ENCODE measurements at places on chromosomes 2 and 18.

DNA sequence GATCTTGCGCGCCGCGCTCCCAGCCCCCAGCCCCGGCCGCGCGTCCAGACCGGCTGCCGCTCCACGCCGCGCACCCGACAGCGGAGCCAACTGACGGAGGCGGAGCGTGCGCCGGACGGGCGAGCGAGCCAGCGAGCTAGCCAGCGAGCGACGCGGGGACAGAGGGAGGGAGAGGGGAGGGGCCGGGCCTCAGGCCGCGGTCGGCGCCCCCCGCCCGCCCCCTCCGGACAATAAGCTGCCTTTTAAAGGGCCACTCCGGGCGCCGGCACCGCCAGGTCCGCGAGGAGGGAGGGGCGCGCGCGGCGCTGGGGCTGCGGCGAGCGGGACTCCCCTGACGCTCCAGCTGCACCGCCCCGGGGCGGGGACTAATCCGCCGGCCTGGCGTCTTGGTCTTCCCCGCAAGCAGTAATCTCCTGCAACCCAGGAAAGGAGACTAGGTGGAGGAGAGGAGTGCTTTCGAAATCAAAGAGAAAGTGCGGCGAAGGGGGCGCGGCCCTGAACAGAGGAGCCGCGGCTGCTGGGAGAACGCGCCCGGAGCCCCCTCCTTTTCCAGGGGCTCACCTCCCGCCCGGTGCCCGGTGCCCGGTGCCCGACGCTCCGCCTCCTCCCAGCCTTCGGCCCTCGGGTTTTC is at the start of gene BIN1:
TSS of gene BIN1 (minus strand) at position 164 of the 631 bp plus-strand sequence. CDS start 211 bp downstream, outside the sequence.
- peak; percentile 91 for DNase-seq

GRCh38 chr2:173132531-173132930 is 56.9 kb downstream of the MAP3K20 start:
- no peak for DNase-seq

GRCh38 chr2:59583173-59583765 is 970.2 kb downstream of the BCL11A start:
- DNase-seq, result no peak

DNA sequence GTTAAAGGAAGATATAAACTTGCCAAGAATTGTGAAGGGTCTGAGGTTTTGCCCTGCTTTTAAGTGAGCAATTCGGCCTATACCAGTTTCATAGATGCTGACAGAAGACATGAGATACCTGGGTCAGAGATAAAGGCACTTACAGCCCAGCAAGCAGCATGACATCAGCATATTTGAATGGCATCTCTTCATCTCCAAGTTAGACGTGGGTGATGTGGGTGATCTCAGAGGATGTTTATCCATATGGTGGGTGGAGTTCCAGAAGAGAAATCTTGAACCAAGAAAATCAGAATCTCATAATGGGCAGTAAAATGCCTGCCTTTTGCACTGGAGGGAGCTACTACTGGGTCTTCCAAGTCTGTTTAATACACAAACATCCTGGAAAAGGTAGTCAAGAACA is 44.7 kb downstream of the GYPC start:
- no peak for DNase-seq

DNA sequence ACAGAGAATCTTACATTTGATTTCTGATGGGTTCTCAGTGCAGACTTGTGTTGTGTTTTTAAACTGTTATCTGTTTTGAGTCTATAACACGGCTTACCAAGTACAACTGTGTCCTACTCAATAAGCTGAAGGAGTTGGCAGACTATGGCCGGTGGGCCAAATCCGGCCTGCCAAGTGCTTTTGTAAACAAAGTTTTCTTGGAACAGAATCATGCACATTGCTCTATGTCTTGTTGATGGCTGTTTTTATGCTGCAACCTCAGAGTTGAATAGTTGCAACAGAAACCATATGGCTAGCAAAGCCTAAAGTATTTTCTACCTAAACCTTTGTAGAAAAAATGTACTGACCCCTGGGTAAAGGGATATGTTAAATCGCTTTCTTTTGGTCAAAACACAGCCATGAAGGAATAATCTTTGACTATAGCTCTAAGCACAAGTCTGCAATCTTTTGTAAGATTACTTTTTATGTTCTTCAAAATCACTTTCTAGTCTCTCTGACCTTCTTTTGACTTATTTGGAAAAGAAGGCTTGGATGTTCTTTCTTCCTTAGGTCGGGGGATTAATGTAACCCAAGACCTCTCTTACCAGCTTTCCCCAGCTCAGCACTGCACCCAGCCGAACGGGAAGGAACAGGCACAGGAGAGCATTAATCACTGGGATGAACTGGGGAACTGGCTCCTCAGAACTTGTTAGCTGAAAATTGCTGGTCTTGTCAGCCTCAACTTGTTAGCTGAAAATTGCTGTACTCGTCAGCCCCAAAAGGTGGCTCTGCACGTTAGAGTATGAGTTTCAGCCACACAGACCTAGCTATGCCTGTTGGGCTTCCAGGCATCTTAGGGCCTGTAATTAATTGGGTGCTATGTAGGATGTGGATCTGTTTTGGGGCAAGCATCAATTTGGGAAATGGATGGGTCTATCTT is 75.4 kb downstream of the CD8B2 start:
- no peak for DNase-seq

- DNase-seq, result no peak
These were observed 44.0 kb downstream of the SGPP2 start for GRCh38 chr2:222468346-222468745.

GRCh38 chr2:15771124-15771523 is 169.2 kb upstream of the MYCN start:
- no peak for DNase-seq

- no peak for DNase-seq
These were observed 260.2 kb upstream of the TRIB2 start for GRCh38 chr2:12456293-12457106.

- no peak for DNase-seq
These were observed 137.5 kb downstream of the NDUFA10 start for GRCh38 chr2:239887604-239888003.

DNA sequence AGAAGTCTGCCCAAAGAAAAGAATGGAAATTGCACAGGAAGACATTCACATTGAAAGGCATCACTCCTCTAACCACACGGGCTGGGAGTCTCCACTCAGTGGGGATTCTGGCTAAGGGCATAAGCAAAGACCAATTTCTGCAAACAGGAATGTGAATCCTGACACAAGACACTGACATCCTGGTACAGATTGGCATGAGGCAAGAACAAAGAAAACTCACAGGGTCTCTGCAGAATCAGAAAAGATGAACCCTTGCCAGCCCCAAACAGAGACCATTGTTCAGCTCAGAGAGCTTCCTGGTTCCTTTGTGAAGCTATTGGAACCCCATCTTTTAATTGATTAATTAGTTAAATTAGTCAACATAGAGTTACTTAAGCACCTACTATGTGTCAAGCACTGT is 82.3 kb downstream of the UPP2 start:
- DNase-seq, result no peak

DNA sequence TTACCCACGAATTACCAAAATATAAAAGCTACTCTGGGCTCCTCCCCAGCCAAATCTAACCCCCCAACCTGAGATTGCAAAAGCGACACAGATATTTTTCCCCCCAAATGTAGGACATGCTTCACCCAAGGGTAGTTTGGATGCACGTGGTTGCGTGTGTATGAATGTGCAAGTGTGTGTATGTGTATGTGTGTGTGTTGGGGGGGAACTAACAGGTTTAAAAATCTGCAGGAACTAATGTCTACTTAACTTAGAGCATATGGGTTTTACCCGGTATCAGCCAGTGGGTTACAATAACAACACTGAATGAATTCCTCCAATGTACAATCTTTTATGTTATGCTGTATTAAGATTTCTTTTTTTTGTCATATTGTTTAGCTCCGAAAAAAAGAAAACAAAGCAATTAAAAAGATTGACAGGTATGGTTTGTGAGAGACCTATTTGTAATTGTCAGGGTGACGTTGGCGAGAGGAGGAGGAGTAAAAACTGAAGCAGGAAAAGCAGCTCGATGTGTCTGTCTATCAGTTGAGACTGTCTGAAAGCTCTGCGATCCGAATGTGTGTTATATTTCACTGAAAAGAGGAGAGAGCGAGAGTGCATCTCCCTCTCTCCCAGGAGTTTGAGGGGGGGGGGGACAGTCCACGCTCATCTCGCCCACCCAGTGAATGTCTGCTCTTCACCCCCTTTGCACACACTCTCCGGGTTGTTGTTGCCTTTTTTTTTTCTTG is at the start of gene TSHZ1:
TSS of gene TSHZ1 (plus strand) at position 524 of the 728 bp plus-strand sequence. CDS start 1,080 bp downstream, outside the sequence.
- DNase-seq, result peak; percentile 72

DNA sequence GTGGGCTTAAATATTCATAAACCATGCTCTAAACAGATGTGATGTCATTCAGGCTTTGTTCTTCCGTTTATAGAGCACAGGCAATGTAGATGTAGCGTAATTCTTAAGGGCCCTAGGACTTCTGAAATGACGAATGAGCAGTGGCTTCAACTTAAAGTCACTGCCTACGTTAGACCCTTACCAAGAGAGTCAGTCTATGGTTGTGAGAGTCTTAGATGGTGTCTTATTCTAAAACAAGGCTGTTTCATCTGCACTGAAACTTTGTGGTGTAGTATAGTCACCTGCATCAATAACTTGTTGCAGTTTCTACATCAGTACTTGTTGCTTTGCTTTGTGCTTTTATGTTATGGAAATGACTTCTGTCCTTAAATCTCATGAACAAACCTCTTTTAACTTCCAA is 56.0 kb downstream of the PIK3C3 start:
- DNase-seq, result no peak
